Aorta (tissue), 5 donors: ENCODE measurements at places on chromosomes 11 and 22. TPM values are rescaled to one million over a fixed set of nuclear protein-coding genes. Genes with fewer than 3 reads are reported as not detected.

DNA sequence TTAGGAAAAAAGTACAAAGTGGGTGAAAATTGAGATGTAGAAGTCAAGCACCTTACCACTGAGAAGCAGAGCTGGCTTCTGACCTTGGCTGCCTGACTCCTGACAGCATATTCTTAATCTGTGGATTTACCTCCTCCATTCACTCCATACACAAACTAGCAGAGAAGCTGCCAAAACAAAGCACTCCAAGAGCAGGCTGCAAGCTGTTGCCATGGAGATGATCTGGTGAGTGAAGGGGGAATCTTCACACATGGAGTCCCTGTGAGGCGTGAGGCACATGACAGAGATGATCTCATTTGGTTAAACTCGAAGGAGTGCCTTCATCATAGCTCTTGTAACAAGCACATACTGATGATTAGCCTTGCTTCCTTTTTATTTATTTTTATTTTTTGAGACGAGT lies 16.1 kb downstream of the COMMD9 start:
- DNase-seq: no peak

- no peak for DNase-seq
These were observed 1.5 kb downstream of the HBD start for GRCh38 chr11:5232821-5233220.

The IL18BP gene
- 24.8 TPM for total RNA-seq

The PEX16 gene
- 26.9 TPM for total RNA-seq

The SGSM1 gene
- total RNA-seq: 9.2 TPM
